ENCODE measurements at places on chromosomes 12 and 14.

GRCh38 chr12:96294831-96295230 lies 100.7 kb downstream of the ELK3 start:
- DNase-seq: peak; percentile 57

- DNase-seq: no peak
Observed at GRCh38 chr14:97944380-97944779, 1147.2 kb downstream of the VRK1 start.

DNA sequence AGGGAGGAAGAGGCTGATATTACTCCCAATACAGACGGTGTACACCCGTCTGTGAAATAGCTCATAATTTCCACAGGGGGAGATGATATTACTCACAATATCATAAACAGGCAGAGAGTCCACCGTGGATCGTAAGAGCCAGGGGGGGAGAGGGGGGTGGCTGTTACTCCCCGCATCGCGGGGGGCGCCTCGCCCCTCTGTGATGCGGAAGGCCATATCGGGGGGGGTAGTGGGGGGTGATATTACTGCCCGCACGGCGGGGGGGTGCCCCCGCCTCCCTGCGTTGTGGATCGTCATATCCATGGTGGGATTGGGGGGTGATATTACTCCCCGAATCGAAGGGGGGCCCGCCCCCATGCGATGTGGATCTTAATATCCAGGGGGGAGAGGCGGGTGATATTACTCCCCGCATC lies 91.9 kb downstream of the FRMD6 start:
- no peak for DNase-seq

GRCh38 chr14:89507926-89508460 lies 91.0 kb upstream of the FOXN3 start:
- DNase-seq: peak; percentile 81

DNA sequence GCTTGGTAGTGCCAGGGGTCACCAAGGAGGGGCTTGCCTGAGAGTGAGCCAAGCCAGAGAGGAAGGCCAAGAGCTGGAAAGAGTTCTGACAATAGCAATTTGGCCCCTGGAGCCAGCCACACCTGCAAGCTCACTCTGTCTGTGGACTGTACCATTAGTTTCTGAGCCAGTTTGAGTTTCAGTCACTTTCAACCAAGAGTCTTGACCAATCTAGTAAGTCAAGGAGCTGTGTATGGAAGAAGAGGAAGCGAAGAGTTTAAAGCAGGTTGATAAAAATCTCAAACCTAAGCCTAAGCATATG lies 38.5 kb downstream of the NT5DC3 start:
- DNase-seq: no peak

- peak; percentile 80 for DNase-seq
Observed at GRCh38 chr12:49705479-49706134, 1.6 kb downstream of the FMNL3 start.

GRCh38 chr12:130537051-130537450 lies 179.0 kb downstream of the RIMBP2 start:
- no peak for DNase-seq

DNA sequence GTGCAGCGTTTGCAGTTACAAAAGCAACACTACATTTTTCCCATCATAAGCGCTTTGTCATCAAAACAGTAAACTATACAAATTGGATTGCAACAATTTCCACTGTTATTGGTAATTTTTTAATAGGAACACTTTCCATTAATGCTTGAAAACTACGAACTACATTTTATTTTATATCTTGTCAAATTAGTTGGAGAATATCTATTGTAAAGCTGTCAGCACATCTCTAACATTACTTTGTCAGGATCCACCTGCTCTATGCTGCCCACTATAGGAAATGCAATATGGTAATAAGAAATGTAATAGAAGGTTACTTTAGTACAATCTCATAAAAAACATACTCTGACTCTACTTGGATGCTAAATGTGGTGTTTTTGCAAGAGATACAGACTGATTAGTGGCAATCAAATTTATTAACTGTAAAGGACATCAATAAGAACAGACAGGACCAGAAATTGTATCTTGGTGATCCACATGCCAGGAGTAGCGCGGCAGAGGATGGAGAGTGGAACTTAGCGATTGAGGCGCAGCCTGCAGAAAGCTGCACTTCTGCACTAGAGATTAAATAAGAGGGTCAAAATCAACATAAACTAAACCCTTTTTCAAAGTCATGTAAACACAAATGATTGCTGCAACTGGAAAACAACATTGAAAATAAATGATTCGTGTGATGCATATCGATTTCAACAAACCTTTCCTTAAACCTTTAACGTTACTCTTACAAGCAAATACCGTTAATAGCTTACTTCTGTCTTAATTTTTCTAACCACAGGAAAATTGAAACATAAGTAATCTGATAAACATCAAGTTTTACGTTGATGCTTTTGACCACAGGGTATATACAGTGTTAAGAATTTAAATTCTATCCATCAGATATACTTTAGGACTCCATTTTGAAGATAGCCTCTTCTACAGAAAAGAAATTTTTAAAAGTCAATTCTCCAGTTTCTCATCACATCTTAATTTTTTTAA lies 3.6 kb upstream of the ARID2 start:
- DNase-seq: peak; percentile 53

DNA sequence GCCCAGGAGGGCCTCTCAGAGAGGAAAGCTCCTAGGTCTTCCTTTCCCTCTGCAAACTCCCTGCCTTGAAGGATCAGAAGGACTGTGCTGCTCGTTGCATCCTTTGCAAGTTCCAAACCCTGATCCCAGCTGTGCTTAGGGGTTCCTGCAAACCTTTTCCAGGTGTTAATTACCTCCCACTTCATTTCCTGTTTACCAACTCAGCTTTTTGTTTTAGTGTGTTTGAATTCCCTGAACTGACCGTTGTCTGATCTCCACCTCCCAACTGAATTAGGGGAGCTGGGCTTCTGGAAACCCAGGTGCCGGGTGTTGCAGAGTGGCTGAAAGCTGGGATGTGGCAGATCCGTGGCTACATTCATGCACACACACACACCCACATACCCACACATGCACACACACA lies 20.6 kb upstream of the BDKRB1 start:
- DNase-seq: no peak

- peak; percentile 75 for DNase-seq
Observed at GRCh38 chr12:45477526-45477925, 252.0 kb upstream of the ARID2 start.

GRCh38 chr12:118145798-118146156 lies 9.9 kb downstream of the PEBP1 start:
- no peak for DNase-seq

GRCh38 chr14:92930737-92931602 lies 8.0 kb downstream of the CHGA start:
- peak; percentile 63 for DNase-seq

DNA sequence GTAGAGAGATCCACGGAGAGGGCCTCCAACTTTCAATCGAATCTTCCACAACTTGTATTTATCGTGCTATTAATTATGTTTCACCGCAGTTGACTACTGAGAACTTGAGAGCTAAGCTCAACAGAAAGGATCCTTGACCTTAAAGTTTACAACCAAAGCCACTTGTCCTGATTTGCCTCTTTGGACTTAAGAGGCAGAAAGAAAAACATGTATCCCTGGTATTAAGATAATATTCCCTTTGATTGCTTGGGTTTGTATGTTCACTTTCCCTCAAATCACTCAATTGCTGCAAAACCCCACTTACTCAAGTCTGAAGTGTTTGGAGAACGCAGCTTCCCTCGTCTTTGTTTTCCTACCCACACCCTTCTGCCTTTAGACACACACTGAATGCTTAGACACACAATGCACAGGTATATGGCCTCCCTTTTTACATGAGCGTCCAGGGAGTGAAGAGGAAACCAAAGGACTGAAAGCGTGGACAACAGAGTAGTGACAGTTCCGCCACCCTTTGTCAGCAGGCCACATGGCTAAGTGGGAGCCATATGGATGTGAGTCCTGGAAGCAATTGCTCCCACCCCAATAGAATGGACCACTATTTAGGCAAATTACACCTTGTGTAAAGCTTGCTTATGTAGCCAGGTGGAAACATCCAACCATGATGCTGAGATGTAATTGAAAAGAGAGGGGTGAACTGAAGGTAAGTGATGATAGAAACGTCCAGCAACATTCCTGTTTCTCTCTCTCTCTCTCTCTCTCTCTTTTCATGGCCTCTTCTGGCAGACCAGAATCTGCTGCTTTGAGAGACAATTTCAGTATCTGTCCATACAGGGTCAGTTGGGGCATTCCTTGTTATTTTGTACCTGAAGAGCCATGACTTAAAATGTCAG lies 1.4 kb upstream of the PKP2 start:
- no peak for DNase-seq

- DNase-seq: no peak
Observed at GRCh38 chr12:32859389-32859788, 37.2 kb downstream of the PKP2 start.

DNA sequence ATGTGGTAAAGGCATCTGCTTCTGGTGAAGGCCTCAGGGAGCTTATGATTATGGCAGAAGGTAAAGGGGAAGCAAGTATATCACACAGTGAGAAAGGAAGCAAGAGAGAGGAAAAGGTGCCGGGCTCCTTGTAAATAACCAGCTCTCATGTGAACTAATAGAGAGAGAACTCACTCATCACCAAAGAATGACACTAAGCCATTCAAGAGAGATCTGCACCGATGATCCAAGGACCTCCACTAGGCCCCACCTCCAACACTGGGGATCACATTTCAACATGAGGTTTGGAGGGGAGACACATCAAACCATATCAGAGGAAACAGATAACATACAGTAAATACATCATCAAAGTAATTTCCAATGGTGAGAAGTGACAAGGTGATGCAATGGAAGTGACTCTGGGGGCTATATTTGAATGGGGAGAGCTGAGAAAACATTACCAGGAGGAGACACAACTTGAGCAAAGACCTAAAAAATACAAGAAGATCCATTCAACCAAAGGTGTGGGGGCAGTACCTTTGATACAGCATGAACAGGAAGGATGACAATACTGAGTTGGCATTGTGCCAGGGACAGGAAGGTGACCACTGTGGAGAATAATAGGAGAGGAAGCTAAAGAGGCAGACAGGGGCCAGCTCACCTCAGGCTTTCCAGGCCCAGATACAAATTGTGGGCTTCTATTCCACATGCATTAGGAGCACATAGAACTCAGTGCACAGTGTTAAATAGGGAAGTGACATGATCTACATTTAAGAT lies 134.4 kb upstream of the GRIP1 start:
- DNase-seq: no peak

DNA sequence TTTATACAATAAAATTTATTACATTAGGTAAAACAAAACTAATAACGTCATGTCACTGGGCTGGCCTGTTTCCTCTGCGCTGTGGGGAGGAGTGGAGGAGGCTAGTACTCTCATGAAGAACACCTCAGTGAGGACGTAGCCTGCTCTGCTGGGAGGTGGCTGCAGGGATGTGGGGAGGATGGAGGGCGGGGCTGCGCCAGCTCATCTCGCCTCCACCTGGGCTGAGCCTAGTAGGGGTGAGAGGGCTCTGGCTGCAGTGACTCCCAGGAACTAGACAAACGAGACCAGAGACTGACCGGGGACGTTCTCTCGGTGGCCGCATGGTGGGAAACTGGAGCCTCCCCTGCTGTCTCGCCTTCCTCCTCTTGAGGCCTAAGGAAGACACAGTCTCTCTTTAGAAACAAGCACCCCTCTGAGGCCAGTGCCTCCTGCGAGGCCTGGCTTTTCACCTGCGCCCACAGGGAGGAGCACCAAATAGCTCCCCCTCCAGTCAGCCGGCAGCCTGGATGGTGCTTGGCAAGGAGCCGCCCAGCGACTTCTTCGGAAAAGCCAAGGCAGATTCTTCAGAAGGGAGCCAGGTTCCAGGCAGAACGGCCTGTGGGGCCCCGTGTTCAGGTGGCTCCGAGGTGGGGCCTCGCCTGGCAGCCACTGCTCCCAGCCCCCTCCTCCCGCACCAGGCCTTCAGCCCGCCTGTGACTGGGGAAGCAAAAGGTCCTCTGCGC lies 62.4 kb downstream of the PLEKHG3 start:
- no peak for DNase-seq

GRCh38 chr14:68782091-68782981 lies 10.5 kb downstream of the ZFP36L1 start:
- no peak for DNase-seq

- peak; percentile 84 for DNase-seq
Observed at GRCh38 chr12:42238240-42239140, at the start of gene YAF2. TSS of gene YAF2 (minus strand) at chr12:42238248. CDS start at chr12:42238180, 68 bp downstream.

GRCh38 chr12:52530905-52531304 lies 10.7 kb upstream of the KRT5 start:
- no peak for DNase-seq

- peak; percentile 55 for DNase-seq
Observed at GRCh38 chr14:51849097-51849496, 11.3 kb upstream of the GNG2 start.

DNA sequence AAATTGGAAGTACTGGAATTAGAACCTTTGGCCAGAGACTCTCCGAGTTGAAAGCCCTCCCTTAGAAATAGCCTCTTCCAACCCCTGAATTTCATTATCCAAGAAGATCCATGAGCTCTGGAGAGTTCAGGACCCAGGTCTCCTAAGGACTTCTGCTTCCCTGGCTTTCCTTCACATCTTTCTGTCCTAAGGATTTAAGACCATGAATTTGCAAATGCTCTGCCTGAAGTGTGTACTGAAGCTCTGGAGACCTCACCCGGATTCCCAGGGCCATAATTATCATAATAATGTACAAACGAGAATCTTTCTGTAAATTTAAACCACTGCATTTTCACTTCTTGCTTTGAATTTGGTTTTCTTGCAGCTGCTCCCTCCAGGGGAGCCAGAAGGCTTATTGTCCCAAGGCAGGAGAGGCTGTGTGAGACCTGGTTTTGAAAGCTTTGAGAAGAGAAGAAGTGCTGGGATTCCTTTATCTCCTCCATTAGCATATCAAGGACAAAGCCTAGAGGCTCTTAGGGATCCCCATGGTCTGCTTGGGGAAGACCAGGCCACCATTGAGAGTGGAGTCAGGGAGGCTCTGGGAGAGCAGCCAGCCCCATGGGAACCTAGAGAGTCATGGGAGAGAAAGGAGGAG lies 41.1 kb downstream of the GLRX5 start:
- DNase-seq: no peak

GRCh38 chr14:51453869-51454268 lies 197.8 kb upstream of the FRMD6 start:
- no peak for DNase-seq

GRCh38 chr14:93146119-93146518 lies 30.4 kb upstream of the ITPK1 start:
- DNase-seq: no peak
